ENCODE measurements at places on chromosomes 5 and 9. TPM values are rescaled to one million over a fixed set of nuclear protein-coding genes. Genes with fewer than 3 reads are reported as not detected.

PAPPA gene
- 3.2 TPM for total RNA-seq

DNA sequence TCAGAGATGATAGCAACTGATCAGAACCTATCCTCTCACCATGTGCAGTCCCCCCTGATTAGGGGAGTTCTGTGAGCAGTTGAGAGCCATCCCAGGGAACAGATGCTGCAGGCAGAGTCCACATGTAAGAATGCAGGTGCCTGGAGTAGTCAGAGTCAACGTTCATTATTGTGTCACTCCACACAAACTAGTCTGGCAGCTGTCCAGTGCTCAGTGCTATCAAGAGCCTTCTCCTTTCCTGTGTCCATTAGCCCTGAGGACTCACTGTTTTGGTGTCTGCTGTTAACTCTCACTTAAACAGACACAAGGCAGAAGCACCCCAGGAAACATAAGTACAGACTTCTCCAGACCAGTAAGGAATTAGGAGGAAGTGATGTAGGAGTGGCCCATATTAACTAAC is 2.5 kb downstream of the SH3TC2 start:
- DNase-seq = no peak

GRCh38 chr5:108911055-108911454 is 163.4 kb downstream of the FER start:
- no peak for DNase-seq

DNA sequence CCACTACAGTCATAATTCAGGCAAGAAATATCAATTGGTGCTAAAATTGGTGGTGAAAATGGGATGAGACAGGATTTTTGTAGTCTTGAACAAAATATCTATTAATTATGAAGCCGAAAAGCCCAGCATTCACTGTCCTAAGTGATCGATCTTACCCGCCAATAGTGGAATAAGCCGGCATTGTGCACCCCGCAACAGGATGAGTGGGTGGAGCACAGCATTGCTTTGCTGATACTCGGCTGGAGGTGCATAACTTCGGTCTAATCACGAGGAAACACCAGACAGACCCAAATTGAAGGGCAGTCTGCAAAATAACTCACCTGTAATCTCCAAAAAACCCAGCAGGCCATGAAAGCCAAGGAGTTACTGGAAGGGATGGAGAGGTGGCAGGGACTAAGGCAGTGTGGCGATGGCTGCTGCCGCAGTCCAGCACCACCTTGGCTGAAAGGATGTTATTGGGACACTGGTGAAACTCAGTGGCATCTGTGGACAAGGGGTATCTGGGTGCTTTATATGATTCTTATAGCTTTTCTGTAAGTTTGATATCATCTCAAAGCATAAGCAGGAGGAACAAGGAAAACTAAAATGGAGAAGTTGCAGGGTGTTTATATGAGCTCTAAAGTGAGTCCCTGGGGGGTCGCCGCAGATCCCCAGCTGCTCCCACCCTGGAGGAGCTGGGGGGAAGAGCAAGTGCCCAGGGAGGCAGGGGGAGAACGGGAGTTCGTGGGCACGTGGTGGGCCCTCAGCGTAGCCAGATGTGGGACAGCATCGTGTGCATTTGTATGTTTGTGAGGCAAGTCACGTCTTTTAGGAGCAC is 45.2 kb downstream of the AHRR start:
- DNase-seq = no peak

DNA sequence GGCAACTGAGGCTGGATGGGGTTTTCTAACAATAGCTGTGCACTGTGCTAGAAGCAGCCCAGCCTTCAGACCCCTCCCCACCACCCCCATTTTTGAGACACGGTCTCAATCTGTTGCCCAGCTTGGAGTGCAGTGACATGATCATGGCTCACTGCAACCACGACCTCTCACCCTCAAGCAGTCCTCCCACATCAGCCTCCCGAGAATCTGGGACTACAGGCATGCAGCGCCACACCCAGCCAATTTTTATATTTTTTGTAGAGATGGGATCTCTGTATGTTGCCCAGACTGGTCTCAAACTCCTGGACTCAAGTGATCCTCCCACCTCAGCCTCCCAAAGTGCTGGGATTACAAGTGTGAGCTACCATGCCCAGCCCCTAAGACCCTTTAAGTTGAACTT is 182.5 kb downstream of the DRD1 start:
- no peak for DNase-seq

GRCh38 chr9:106639873-106640568 is 222.9 kb upstream of the ZNF462 start:
- DNase-seq = no peak

DNA sequence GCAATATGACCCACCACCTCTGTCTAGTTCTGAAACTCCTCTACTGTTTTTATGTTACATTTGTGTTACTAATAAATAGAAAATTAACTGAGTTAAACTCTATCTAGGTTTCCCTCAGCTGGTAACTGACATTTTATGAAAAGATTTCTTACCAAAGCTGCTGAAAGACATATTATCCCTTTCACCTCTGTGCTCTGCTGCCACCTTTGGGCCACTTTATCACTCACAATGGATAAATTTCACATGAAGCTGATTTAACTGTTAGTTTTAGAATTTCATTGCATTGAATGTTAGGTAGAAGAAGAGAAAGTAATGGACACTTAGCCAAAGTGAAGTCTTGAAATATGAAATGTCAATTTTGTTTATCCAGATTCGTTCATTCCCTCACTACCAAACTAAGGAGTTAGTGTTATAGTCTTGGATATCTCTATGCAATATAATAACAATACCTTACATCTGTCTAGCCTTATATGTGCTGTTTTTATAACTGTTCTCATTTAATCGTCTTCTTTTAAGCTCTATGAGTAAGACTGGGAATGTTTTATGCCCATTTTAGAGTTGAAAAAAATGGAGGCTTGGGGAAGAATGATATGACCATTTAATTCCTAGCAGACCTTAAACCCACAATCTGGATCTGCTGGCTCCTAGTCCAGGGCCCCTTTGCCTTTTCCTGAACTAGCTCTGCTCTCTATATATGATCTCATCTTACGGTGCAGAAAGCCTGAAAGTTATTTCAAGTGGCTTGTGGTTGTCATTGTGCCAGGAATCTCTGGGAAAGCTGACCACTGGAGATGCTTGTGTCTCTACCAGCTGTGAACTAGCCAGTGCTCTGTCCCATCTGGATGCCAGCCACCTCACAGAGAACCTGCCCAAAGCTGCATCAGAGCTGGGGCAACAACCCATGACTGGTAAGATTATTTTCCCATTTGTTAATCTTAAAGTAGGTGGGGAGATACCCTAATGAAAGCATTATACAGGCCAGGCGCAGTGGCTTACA is 97.1 kb downstream of the GOLPH3 start:
- DNase-seq = no peak

DNA sequence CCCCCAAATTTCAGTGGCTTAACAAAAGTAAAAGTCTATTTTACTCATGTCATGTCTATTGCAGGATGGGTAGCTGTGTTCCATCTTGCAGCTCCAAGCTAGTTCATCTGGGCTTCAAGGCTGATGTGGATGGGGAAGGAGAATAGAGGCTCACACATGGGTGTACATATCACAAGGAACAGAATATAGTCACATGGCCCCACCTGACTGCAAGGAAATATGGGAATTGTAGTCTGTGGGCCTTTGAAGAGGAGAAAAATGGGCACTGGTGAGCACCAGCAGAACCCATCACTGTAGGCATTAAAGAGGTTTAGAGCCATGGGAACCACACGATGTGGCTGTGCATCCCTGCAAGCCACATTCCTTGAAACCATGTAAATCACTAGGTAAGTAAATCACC is 17.9 kb upstream of the TRIO start:
- no peak for DNase-seq

LECT2 gene
- not detected for total RNA-seq

PROB1 gene
- total RNA-seq = 1.6 TPM

- DNase-seq = no peak
These were observed 215.1 kb downstream of the SEC61B start for GRCh38 chr9:99437145-99437544.

GRCh38 chr5:142630927-142631539 is 54.9 kb downstream of the FGF1 start:
- DNase-seq = no peak

DNA sequence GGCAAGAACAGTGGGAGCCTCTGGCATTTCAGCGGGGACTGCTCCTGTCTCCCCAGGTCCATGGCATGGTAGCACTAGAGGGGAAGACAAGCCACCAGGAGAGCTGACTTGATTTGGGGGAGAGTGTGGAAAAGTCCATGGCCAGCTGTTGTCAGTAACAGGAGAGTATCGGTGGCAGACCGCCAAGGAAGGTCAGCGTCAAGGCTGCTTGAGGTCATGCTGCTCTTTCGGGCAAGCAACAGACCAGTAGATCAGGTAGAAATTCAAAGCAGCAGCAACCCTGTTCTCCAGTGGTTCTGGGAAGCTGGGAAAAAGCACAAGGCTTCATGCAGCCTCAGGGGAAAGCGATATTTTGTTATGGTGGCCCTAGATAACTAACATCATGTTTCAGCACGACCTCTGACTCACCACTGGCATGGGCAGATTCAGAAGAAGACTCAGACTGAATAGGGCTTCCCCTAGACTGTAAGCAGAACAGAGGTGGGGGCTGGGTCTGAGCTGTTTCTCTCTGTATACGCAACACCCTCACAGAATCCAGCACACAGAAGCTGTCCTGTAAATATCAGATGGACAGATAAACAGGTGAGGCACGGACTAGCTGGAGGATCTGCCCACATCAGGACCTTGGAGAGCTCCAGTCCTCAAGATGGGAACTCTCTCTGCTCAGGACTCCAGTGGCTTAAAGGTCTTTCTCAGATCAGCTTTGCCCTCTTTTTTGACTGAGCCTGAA is 35.2 kb upstream of the PLEKHG4B start:
- DNase-seq = peak; percentile 62

DNA sequence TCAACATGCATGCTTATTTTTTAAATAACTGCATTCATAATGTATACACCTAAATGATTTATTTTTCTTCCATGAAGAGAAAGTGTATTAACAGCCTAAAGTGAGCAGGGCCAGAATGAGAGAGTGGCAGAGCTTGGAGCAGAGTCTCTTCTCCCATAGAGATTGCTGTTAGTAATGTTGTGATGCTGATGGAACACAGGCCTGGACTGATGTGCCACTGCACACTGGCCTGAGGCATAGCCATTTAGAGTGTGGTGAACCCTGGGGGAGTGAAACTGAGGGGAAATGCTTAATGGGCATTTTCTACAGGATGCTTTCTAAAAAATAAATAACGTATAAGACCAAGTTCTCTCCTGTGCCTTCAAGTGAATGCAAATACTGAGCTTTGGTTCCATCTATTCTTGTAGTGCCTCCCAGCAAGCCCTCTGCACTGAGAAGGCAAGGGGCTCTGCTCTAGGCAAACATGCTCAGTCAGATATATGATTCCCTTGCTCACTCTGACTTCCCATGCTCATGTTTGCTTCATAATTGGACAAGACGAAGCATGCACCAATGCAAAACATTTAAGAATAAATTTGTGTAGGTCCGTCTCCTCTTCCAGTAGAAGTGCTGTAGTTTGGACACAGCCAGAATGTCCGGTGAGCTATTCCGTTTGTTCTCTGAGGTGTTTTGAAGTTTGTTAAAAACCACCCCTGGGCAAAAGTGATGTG is 185.7 kb downstream of the PBX3 start:
- DNase-seq = no peak

GRCh38 chr9:7570107-7570720 is 229.4 kb downstream of the DMAC1 start:
- peak; percentile 43 for DNase-seq

DNA sequence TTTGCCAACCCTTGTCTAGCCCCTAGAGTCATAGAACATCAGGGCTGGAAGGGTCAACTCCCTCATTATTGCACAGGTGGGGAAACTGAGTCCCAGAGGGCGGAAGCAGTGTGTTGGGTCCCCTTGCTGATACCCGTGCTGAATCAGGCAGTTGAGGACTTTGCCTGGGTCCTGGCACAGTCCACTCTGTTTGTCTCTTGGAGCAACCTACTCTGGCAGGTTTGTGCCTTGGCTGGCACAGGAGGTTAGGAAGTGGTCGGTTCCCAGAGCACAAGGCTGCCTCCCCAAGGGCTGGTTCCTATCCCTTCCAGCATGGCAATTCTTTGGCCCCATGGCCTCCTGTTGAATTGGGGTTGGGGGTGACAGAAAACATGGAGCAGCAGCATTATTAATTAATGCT is 94.5 kb upstream of the SHB start:
- DNase-seq = no peak

DNA sequence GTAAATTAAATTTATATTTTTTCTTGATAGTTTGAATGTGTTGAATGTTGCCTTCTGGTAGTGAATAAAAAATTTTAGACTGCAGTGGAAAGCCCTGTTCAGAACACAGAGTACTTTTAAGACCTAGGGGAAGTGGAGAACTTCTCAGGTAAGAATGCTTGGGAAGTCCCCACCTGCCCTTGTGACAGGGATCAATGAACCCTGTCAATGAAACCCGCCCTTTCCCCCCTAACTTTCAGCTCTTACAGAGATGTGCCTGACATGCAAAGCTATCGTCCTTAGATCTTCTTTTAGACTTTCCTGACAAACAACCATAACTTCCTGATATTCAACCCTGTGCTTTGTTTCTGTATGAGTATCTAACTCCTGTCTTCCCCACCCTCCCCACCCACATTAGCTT is 562.7 kb downstream of the TLE4 start:
- no peak for DNase-seq

- no peak for DNase-seq
These were observed 351.7 kb downstream of the ARRDC3 start for GRCh38 chr5:91031402-91031752.

TENT4A gene
- 46.3 TPM for total RNA-seq

GRCh38 chr9:113953531-113953930 is 77.4 kb downstream of the ZNF618 start:
- no peak for DNase-seq

DMRT3 gene
- 2.5 TPM for total RNA-seq

DNA sequence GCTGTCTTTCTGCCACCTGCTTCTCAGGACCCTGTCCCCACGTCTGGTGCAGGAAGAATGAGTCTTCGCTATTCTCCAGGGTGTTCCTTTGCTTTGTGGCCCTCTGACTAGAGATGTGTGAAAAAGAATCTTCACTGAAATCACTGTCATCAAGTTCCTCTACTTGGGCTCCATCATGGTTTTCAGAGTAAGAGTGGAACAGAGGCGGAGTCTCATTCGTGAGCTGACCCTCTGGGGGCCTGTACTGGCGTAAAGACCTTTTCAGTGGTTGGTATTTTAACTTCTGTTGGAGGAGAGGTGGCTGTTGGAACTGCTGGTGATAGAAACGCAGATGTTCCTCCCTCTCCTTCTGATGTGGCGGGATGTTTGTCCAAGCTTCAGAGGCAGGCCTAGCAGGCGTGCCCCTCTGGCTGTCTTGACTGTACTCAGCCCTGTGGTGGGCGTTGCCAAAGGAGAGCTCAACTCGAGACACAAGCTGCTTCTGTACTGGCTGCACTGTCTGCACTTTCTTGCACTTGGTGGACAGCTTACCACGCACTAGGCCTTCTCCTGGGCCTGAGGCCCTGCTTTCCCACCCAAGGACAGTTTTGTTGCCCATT is 72.0 kb downstream of the KIF24 start:
- DNase-seq = no peak

- DNase-seq = no peak
These were observed 114.8 kb downstream of the RGS3 start for GRCh38 chr9:113578279-113578865.

All from mesothelial cell of epicardium (in vitro differentiated cells).